ENCODE measurements at places on chromosomes 6 and 20. TPM values are rescaled to one million over a fixed set of nuclear protein-coding genes. Genes with fewer than 3 reads are reported as not detected.

The CCN6 gene
- not detected for total RNA-seq

The PHACTR3 gene
- total RNA-seq: not detected

The PARD6B gene
- 3.0 TPM for total RNA-seq

The RHAG gene
- 0.07 TPM for total RNA-seq

The CST4 gene
- not detected for total RNA-seq

Measured in A549 treated with CpdA at 1 μM for 4 hours (cell line).